Hematopoietic multipotent progenitor cell treated with erythropoietin and hydrocortisone succinate and interleukin-3 and kit ligand, for 4 days (in vitro differentiated cells): ENCODE measurements at places on chromosomes 16 and 17.
A peak's percentile ranks its signal among the peaks of the same experiment; 100 is the strongest.

- DNase-seq = no peak
Measured at GRCh38 chr17:38451030-38451839, 23.0 kb downstream of the ARHGAP23 start.

GRCh38 chr16:79593074-79593531, 7.4 kb downstream of the MAF start:
- no peak for DNase-seq

GRCh38 chr16:62638964-62639870, 603.0 kb upstream of the CDH8 start:
- DNase-seq = no peak

DNA sequence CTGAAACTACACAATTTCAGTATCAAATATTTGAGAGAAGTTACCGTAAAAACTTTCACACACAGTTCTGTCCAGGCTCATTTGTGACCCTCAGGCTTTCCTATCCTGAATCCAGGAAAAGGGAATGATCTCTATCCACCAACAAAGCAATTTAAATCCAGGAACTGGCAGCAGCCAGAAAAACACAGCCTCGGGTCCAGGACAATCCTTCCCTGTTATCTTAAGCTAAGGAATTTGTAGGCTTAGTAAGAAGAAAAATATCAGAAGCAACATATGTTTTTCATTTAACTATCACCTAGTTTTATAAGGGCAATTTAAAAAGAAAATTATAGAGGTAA, 47.1 kb downstream of the TEX2 start:
- DNase-seq = no peak

- no peak for DNase-seq
Measured at GRCh38 chr17:65629234-65629690, 67.8 kb upstream of the AXIN2 start.

- peak; percentile 8 for DNase-seq
Measured at GRCh38 chr16:87185308-87185707, 131.9 kb downstream of the C16orf95 start.

DNA sequence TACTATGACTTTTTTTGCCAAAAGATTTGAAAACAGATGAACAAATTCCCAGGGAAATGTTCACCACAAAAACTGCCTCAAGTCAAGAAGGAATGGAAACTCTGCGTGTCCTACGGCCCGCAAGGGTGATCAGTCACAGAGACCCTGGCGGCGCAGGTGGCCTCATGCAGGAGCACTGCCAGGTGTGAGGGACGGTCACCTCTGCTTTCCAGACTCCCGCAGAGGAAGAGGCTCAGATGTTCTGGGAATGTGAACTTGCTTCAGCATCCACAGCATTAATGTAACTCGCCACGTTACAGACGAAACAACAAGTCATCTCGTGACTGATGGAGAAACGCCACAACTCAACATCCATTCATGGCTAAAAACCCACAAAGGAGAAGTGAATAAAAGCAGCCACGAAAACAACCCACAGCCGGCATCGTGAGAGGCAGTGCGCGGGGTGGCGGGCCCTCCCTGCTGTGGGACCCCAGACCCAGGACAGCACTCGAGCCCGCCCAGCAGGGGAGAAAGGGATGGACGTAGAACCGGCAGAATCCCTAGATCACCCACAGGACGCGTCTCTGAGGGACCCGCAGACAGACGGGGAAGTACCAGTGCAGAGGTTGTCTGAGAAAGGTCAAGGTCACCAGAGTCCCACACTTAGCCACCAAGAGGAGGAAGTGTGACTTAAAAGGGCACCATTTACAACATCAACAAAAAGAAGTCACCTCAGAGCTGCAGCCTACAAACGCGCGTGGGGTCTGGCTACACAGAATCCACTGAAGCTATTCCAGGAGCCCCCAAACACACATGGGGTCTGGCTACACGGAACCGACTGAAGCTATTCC, 76.9 kb upstream of the GNG13 start:
- DNase-seq = no peak

GRCh38 chr17:2946144-2946543, 117.3 kb downstream of the OR1D5 start:
- DNase-seq = no peak

GRCh38 chr17:59725691-59726090, 18.2 kb downstream of the VMP1 start:
- DNase-seq = peak; percentile 74
